ENCODE measurements at places on chromosomes 13 and 19.

DNA sequence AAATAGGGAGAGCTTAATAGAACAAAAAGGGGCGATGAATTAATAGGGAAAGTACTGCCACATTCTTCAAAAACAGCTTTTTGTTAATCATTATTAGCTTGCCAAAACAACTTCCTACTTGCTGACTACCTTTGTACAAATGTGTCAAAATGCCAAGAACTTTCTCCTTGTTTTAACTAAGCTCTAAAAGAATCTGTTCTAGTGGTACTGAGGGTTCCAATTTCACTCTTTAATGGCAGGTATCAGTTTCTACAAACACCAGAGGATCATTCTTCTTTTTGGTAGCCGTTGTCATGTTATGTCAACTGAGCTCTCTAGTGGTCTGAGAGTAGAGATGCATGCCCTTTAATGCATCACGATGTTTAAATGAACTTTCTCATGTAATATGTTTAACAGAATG, 29.4 kb upstream of the FBXL3 start:
- no peak for DNase-seq

GRCh38 chr13:46045424-46045823, 7.1 kb downstream of the ZC3H13 start:
- no peak for DNase-seq

GRCh38 chr13:62251734-62252133, 836.1 kb upstream of the PCDH20 start:
- no peak for DNase-seq

DNA sequence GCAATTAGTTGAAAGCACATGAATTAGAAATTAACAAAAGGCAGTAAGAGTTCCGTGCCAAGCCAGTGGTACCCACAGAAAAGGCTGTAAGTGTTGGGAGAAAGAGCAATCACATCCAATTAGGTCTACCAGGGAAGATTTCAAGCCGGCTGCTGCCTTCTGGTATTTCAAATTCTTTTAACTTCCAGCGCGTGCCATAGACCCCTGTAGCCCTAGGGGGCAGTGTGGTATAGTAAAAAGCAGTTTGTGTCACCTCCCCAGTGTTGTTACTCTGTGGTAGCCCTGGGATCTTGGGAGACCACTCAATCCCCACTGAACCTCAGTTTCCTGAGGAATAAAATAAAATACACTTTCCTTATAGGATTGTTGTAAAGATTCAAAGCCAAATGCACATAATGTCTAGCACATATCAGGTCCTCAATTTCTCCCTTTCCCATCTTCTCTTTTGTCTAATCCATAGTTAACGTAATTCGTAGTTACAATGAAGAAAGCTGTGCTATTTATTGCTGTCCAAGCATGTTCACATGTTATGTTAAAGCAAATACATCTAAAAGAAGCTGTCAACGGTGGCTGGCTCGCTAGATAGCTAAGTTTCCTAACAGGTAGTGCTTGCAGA, 230.2 kb downstream of the TDRD3 start:
- DNase-seq = no peak

GRCh38 chr13:21039097-21039800, 22.1 kb downstream of the LATS2 start:
- DNase-seq = no peak

DNA sequence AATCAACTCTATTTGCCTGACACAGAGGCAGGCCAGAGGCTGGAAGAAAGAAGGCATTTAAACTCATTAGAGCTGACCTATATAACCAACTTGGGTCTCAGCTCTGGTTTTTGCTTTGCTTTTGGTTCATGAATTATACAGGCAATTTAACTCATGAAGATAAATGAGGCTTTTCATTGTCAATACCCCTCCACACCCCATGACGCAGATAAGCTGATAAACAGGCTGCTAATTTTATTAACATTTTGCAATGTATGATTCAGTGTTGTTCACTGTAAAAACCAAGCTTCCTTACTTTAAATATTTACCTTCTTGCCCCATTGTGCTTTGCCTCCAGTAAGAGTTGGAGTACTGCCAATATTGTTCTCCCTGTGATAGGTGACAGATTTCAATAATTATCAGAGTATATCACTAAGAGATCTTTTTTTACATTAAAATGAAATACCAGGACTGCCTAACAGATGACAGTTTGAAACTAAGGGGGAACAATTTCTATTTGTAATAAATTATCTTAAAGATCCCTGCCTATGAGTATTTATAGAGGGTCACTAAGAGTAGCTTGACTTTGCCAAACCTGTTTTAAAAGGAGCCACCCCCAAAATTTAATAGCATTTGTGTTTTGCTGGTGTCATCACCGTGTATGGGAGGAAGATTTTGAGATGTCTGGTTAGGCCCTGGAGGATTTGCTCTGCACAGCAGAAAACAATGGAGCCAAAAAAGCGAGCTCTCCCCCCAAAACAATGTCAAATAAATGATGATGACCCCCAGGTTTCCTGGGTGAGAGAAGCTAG, 472.7 kb upstream of the NBEA start:
- DNase-seq = no peak

GRCh38 chr13:51913421-51914136, 51.8 kb downstream of the CCDC70 start:
- DNase-seq = no peak

GRCh38 chr13:80160110-80160509, 180.8 kb downstream of the SPRY2 start:
- no peak for DNase-seq

- DNase-seq = no peak
Measured at GRCh38 chr19:6593651-6594416, 2.9 kb upstream of the CD70 start.

DNA sequence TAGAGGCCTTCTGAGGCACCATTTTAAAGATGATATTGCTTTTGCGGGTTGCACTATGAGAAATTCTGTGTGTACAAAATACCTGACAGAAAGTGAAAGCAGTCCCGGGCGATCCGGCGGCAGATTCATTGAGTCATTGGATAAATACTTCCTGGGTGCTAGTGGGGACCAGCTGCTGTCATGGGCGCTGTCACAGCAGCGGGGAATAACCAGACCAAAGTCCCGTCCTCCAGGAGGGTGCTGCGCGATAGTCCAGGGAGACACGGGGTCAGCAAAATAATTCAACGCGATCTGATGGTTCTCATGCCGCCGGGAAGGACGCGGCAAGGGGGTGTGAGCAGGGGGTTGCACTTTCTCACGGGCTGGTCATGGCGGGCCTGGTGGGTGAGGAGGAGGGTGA, 13.5 kb downstream of the ZFR2 start:
- DNase-seq = no peak

DNA sequence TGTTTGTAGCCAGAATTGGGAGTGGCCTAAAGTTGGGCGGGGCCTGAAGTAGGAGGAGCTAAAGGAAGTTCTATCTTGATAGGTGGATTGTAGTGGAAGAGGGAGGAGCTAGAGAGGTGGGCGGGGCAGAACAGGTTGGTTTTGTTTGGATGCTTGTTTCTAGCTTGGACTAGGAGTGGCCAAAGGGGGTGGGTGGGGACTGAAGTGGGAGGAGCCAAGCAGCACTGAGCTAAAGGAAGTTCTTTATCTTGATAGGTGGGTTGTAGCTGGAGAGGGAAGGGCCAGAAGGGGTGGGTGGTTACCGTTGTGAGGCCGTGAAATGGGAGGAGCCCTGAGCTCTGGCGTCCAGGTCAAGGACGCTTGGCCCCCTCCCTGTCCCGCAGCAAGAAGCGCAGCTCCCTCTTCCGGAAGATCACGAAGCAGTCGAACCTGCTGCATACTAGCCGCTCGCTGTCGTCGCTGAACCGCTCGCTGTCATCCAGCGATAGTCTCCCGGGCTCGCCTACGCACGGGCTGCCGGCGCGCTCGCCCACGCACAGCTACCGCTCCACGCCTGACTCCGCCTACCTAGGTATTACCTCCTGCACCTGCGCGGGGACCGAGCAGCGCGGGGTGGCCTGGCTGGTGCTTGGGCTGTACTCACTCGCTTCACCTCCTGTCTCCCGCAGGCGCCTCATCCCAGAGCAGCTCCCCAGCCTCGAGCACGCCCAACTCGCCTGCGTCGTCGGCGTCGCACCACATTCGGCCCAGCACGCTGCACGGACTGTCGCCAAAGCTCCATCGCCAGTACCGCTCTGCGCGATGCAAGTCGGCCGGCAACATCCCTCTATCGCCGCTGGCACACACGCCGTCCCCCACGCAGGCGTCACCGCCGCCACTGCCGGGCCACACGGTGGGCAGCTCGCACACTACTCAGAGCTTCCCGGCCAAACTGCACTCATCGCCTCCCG, 8.0 kb downstream of the DNASE2 start:
- DNase-seq = peak; percentile 64

GRCh38 chr19:10245189-10245939, 6.7 kb upstream of the MRPL4 start:
- DNase-seq = no peak

GRCh38 chr13:71477735-71478134, 389.3 kb downstream of the DACH1 start:
- no peak for DNase-seq

DNA sequence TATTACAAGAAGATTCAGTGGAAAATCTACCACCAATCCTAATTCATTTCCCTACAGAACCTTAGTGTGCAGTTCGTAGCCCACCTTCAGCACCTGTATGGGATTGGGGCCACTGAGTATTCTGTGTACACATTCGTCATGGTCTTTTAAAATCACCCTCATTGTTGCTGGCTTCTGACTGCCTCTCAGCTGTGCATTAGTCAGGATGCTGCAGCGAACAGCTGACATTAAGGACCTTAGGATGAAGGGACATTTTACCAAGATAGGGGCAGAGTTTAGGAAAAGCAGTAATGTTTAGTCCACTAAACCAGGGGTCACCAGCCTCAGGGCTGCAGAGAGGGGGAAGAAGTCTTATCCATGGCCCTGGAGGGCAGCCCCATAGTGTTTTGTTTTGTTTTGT, 176.5 kb downstream of the COL4A1 start:
- no peak for DNase-seq

GRCh38 chr19:45554481-45554880, 30.1 kb downstream of the OPA3 start:
- no peak for DNase-seq

GRCh38 chr13:106468744-106469590, 66.5 kb downstream of the EFNB2 start:
- no peak for DNase-seq

Measured in stimulated activated CD4-positive, alpha-beta T cell treated with anti-CD3 and anti-CD28 coated beads, Interleukin-4, amount 100 ng/mL, for 48 hours (primary cell).